Nephron progenitor cell (in vitro differentiated cells): ENCODE measurements at places on chromosomes 6 and 20.

GRCh38 chr20:45833030-45833882 is at the start of gene SNX21:
Gene SNX21 (plus strand): TSS chr20:45833799. CDS start chr20:45833920, 121 bp downstream.
- peak; percentile 84 for DNase-seq

DNA sequence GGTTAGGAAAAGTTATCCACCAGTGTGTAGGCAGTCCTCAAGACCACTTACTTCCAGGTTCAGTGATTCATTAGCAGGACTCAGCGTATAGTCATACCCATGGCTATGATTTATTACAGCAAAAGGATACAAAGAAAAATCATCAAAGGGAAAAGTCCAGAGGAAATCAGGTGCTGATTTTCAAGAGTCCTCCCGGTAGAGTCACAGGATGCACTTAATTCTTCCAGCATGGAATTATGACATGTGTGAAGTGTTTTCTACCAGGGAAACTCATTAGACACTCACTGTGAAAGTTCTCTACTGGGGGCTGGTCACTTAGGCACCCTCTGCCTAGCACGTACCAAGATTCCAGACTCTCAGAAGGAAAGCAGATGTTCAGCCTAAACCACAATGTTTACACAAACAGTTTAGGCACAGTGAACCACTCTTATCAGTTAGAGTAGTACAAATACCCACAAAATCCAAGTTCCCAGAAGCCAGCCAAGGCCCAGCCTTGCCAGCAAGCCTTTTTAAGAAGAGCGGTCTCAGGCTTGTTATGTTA is 10.2 kb downstream of the WFDC3 start:
- DNase-seq: no peak

- DNase-seq: no peak
Measured at GRCh38 chr20:56689852-56690485, 60.9 kb downstream of the TFAP2C start.

DNA sequence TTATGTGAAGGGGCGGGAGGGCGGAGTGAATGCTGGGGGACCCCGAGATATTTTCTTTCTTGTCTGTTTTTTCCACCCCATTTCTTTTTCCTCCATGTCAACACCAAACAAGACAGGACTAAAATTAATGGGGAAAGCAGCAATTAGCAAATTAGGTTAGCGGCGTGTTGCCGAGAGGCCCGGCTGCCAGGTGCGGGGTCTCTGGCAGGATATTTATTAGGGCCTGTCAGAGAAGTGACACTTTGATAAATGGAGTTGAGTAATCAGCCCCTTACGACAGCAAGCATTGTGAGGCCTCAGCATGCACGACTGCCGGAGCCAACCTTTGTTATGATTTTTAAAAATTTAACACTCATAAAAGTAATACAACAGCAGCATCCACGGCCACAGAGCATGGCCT is 193.8 kb downstream of the DHX35 start:
- no peak for DNase-seq

GRCh38 chr6:15800841-15801617 is 138.2 kb upstream of the DTNBP1 start:
- DNase-seq: no peak
